ENCODE measurements at places on chromosomes 5 and 9.

GRCh38 chr5:13957032-13957645 lies 12.7 kb upstream of the DNAH5 start:
- no peak for DNase-seq

GRCh38 chr5:98898743-98899142 lies 30.1 kb downstream of the CHD1 start:
- DNase-seq: no peak

GRCh38 chr5:39160576-39161213 lies 58.7 kb downstream of the FYB1 start:
- no peak for DNase-seq

DNA sequence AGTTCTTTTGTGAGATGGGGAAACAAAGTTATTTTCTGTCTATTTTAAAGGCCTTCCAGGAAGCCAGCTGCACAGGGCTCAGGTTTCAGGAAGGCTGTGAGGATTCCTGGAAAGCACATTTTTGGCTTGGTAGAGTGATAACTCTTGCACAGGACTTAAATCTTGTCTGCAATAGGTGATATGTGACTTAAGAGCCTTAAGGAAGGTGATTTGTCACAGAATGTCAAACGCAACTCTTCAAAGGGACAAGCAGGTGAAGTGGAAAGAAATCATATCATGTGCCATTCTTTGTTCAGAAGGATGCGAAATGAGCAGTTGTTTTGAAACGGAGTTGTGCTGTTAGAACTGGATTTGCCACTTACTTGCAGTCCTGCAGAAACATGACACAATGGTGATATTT lies 459.3 kb downstream of the MAT2B start:
- DNase-seq: no peak

- no peak for DNase-seq
Measured at GRCh38 chr9:2727966-2728613, 10.8 kb downstream of the KCNV2 start.

GRCh38 chr5:173878224-173878967 lies 9.8 kb upstream of the CPEB4 start:
- no peak for DNase-seq

GRCh38 chr5:102863764-102864560 lies 108.9 kb downstream of the PAM start:
- DNase-seq: no peak

GRCh38 chr5:14110680-14111079 lies 32.5 kb upstream of the TRIO start:
- no peak for DNase-seq

DNA sequence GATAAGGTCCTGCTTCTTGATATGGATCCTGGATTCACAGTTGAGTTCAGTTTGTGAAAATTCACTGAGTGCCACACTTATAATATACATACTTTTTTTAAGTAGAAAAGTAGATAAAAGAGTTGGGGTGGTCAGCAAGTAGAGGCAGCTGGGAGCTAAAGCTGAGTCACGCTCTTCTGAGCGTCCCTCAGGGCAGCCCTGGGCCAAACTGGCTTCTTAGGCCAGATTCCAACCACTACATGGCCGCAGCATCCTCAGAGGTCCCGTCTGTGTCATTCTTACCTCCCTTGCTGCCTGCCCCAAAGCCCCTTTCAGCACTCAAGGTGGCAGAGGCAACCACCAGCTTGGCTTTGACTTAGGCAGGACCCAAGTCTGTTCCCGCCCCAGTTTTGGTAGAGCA lies 123.3 kb upstream of the TBC1D2 start:
- no peak for DNase-seq

- no peak for DNase-seq
Measured at GRCh38 chr9:72909428-72909827, 43.4 kb downstream of the ALDH1A1 start.
